Spinal cord (tissue), 10 donors: ENCODE measurements at places on chromosomes 4 and X. TPM values are rescaled to one million over a fixed set of nuclear protein-coding genes. Genes with fewer than 3 reads are reported as not detected.

- DNase-seq: no peak
These were observed 4.7 kb upstream of the FHL1 start for GRCh38 chrX:136142592-136142991.

DNA sequence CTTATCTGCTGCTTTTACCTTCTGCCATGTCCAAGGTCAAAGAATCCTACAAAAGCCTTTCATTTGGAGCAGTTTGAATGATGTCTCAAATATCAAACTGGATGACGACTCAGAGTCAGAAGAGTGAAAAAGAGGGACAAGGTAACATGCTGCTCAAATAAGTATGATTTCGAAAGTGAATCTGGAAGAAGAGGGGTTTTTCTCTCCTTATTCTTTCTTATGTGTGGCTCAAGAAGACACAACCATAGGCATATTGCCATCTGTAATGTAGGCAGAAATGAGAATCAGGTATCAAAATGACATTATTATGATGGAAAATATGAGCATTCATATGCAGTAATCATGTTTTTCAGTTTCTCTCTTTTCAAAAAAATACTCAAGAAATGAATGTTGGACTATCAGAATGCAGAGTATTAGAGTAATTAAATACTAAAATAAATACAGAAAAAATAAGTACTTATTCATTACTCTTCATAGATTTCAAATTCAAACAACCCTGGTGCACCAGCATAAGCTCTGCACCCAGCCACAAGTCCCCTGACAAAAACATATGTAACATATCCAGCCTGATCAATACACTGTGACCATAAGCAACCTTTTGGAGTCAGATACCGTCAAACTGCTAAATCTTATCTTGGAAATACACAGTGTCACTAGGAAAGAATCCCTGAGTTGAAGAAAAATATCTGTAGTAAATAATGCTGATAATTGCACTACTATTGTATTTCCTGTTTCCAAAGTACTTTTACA, 468.6 kb downstream of the INPP4B start:
- DNase-seq: no peak

DNA sequence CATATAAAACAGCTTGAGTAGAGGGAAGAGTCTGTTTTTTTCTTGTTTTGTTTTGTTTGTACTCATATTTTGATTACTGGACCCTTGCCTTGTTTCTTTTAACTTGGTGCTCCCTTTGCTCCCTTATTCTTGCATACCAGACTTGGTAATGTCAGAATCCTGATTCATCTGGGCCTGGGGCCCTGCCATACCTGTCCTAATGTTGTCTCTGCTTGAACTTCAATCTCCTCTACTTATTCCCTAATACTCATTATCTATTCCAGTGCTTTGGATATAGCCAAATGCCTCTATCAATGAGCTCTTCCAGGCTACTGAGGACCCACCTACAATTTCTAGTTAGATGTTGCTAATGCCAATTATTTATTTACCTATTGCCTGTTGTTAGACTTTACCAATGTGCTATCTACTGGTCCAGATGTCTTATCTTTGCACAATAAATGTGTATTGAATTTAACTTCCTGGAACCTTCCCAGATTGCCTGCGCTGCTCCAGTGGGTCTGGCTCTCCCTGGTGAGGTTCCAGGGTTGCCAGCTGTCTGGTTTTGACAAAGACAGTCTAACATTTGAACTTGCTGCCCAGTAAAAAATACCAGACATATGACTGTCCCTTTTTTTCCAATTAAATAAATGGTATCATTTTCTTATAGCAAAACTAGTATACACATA, 64.4 kb upstream of the ACSL4 start:
- DNase-seq: no peak

- no peak for DNase-seq
These were observed 36.3 kb upstream of the GATB start for GRCh38 chr4:151797131-151797530.

DNA sequence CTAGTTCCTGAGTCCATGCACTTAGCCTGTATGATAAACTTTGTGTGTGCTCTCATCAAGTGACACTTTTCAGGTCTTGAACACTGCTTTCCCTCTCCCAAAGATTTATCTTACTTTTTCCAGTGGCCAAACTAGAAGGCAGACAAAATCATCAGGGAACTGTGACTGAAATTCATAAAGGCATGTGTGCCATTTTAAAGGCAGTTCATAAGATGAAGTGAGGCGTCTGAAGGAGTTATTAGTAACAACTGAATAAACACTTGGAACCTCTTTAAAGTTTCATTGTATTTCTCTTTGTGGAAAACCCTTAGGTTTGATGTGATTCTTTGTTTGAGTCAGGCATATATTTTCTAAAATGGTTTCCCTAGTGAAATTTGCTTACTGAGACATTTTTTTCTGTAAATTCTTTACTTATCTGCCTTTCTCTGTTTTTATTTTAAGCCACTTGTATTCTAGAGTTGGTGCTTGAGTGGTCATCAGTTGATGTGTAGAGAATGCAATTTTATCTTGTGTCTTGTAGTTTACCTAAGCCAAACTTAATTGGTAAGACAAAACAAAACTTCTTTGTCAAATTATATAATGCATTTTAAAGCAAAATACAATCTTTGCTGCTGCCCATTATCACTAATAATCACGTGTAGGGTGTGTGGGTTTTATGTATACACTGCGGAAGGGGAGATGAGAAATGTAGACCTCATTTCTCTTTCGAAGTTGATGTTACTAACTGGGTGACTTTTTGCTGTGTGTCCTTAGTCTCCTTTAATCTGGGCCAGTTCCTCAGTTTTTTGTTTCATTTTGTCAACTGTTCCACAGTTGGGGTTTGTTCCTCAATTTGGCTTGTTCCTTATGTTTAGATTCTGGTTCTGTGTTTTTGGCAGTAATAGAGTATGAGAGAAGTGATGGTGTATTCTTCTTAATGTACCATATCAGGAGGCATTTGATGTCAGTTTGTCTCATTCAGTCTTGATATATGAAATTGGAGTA, 56.8 kb downstream of the RBPJ start:
- DNase-seq: no peak

DNA sequence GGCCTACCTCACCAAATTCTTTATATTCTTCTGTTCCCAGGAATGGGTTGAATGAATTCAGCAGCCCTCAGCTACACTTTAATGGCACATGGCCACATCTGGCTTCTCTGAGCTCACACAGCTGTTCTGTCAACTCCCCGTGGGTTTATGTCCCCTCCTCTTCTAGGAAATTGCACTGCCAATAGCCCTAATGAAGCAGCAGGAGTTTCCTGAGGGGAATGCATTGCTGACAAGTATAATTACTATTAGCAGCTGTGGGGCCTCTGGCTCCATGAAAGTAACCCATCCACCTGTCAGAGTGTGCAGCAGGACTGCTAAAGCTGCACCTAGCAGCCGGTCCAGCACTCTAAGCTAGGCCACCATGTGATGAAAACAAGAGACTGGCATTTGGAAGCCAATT, 50.3 kb downstream of the FTHL17 start:
- no peak for DNase-seq

DNA sequence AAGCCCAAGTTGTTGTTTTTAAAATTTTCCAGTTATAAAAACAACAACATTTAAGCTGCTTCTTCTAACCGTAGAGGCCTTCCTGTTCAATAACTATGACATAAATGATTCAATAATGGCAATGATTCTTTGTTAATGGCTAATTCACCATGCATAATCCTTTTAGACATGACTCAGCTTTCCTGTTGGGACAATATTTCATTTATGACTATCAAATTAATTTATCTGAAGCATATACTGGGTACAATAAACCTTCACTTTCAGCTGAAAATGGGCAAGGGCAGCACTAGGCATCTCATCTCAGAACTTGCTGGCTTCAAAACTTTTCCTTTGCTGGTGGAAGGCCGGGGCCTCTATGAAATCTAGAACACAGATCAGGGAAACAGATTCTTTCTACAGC, 38.9 kb downstream of the TBC1D9 start:
- no peak for DNase-seq

The HSD17B13 gene
- 0.33 TPM for total RNA-seq
